ENCODE measurements at places on chromosomes 3 and 15. TPM values are rescaled to one million over a fixed set of nuclear protein-coding genes. Genes with fewer than 3 reads are reported as not detected.
A peak's percentile ranks its signal among the peaks of the same experiment; 100 is the strongest.

Gene SPESP1
- total RNA-seq: 4.3 TPM

Gene UBE2E1
- 74.1 TPM for total RNA-seq

Gene P2RY1
- total RNA-seq: 5.1 TPM

Gene LDHAL6B
- not detected for total RNA-seq

Gene TMEM158
- total RNA-seq: 0.62 TPM

Gene NMNAT3
- 15.4 TPM for total RNA-seq

- DNase-seq: no peak
Observed at GRCh38 chr3:10892622-10893021, 76.6 kb downstream of the SLC6A11 start.

DNA sequence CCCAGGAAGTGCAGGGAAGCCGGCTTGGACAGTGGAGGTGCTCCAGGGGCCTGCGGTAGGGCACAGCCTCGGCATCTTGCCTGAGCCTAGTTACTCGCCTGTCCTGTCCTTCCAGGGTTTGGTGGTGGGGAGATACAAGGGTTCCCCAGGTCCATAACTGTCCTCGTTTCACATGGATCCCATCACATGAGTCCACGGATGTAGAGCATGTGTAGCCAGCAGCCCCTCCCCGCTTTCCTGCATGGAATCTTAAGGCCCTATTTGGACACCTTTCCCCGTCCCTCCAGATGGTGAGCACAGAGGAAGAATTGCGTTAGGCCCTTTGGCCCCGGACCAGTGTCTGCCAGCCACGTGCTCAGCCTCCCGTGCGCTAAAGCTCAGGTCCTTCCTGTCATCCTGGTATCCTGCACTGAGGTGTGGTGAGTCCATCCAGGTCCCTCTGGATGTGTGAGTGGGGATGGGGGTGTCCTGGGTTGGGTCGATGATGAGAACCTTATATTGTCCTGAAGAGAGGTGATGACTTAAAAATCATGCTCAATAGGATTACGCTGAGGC, 230.4 kb downstream of the SNRPN start:
- DNase-seq: peak; percentile 2

DNA sequence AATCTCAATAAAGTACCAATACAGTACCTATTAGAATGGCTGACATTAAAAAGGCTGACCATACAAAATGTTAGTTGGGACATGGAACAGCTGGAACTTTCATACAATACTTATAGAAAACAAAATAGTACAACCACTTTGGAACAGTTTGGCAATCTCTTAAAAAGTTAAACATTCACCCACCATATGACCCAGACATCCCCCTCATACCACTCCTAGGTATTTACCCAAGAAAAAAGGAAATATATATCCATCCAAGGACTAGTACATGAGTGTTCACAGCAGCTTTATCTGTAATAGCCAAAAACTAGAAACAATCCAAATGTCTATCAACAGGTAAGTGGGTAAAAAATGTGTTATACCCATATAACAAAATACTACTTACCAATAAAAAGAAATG, 25.2 kb upstream of the ARF4 start:
- DNase-seq: no peak

DNA sequence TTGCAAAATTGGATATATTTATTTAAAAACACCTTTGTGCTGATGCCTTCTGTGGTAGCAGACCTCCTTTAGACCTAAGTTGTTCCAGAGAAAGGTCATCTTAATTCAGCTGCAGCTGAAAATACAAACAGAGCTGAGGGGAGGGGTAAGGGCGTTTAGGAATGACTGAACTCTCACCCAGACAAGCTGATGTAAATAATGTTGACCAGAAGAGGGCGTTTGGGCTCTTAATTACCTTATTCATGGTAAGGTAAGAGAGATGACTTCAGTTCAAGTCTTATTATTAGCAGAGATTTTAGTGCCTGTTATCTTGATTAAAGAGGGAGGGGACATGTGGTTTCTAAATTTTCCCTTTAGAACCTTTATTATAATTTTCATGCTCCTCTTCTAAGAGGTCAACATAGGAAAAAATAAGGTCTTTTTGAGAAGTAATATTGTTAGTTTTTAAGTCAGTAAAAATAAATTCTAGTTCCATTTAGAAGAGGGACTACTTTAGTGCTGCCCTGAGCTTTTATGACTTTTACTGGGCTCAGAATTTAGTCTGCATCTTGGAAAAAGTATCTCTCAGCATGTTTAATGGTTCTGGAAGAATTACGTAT, 46.3 kb downstream of the GPR171 start:
- DNase-seq: no peak

DNA sequence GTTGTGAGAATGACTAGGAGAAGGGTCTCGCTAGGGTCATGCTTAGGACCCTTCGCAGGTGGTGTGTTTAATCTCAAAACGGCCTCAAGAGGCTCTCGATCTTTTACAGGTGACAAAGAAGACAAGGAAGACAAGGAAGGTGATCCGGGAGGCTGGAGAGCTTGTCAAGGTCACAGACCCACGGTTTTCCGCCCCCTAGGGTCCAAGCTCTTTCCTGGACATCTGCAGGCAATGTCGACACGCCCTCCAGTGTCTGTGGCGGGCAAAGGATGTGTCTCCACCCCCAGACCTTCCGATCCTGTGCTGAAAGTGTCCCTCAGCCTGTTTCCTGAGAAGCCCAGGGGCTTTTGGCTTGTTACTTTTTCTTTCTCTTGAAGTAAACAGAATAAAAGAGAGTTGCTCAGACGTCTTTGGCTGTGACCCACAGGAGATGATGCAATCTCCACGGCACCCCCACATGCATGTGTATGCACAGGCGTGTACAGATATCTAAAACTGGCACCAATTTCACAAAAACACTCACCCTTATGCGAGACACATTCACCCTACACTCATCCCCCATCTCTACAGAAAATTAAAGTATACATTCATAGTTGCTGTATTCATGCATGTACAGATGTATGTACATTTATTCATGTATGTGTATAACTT, 108.8 kb downstream of the KLF13 start:
- peak; percentile 78 for DNase-seq

GRCh38 chr15:59550530-59550929, 61.1 kb upstream of the GCNT3 start:
- no peak for DNase-seq

DNA sequence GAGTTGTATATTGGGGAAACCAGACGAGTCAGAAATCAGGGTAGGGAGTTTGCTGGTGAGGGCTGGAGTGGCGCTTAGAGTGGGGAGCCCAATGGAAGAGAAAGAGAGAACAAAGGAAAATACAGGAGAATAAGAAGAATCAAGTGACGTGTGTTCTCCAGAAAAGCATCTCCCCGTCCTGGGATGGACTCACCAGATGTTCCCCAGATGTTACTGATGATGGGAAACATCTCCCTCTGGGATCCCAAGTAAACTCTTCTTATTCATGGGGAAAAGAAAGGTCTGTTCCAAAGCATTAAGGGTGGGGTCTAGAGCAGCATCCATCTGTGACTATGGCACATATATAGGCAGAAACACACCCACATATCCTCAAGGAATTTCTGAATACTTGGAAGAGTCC, 3.0 kb upstream of the CSRNP1 start:
- no peak for DNase-seq

DNA sequence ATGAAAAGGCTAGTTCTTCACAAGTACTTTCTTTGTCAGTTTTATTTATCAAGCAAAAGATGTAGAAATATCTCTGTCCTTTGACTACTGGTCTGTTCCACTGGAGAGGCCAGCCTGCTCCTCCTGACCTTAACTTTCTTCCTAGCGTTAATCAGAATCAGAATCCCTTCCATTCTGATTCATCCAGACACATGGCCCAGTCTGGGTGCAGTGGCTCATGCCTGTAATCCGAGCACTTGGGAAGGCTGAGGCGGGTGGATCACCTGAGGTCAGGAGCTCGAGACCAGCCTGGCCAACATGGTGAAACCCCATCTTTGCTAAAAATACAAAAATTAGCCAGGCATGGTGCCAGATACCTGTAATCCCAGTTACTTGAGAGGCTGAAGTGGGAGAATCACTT, 32.0 kb upstream of the MANF start:
- no peak for DNase-seq

GRCh38 chr15:94042180-94042928, 189.0 kb upstream of the MCTP2 start:
- no peak for DNase-seq

GRCh38 chr3:175672119-175672689, 813.1 kb downstream of the NAALADL2 start:
- DNase-seq: no peak

GRCh38 chr3:29850641-29851040, 569.8 kb downstream of the RBMS3 start:
- no peak for DNase-seq

GRCh38 chr3:171199473-171199829, 172.9 kb upstream of the SLC2A2 start:
- DNase-seq: no peak

DNA sequence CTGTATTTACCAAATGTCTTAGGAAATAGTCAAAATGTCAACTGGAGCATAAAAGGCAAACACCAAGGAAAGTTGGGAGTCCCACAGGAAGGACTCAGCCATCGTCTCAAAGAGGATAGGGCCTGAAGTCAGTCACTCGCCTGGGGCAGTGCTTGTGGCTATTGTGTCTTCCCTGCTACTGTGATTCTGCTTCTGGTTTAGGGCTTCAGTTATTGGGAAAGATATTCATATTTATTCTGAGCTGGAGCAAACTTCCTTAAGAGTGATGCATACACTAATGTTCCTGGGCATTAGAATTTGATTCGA, 118.1 kb downstream of the EDEM1 start:
- DNase-seq: no peak

DNA sequence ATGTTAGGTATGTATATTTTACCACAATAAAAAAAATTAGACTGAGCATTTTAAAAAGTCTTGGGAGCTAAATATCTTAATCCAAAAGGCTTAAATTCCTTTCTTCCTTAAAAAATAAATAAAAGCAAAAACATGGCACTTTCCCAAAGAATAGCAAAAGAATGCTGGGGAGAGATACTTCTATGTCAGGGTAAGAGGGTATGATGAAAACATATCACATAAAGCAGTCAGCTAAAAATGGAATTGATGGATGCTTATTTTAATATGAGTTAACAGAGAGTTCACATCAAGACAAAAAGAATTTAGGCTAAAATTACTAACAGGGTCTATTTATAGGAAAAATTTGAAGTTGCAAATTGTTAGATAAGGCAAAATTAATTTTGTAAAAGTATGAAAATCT, 141.0 kb downstream of the MYLK start:
- DNase-seq: no peak

DNA sequence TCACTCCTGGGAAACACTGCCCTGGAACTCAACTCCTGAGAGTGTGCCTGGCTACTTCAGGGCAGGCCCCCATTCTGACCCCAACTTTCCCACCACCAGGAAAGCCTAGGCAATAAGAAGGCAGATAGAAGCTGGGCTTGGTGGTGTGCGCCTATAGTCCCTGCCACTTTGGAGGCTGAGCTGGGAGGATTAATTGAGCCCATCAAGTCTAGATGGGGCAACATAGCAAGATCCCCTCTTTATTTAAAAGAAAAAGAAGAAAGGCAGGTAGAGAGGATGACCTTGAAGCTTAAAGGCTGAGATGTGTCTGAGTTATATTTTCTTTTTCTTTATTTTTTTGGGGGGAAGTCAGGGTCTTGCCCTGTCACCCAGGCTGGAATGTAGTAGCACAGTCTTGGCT, 4.2 kb upstream of the RBPMS2 start:
- DNase-seq: no peak

DNA sequence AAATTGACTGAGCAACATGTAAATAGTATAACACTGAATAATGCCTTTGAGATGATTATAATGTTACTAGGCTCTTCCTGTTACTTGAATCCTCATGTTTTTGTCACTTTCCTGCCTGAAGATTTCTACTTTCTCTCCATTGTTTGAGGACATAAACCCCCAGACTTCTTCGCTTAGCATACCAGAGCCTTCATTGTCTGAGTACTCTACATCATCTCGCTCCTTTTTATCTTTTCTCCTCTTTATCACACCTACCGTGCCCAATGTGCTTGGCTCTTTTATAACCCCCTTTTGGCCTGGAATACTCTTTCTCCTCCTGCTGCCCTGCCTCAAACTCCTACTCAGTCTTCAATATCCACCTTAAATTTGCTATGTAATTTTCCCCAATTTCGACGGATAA, 30.3 kb upstream of the MGA start:
- DNase-seq: no peak

DNA sequence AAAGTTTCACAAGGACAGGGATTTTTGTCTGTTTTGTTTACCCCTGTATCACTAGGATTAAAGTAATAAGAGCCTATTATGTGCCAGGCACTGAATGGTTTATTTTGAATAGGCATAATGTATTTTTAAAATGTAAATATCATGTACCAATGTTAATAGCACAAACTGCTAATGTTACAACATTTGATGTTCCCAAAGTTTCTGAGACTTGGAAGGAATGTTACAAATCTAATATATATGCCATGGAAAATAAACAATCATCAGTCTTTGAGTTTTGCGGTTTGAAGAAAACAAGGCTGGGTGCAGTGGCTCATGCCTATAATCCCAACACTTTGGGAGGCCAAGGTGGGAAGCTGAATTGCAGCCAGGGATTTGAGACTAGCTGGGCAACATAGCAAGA, 159.4 kb downstream of the CDIN1 start:
- DNase-seq: no peak

DNA sequence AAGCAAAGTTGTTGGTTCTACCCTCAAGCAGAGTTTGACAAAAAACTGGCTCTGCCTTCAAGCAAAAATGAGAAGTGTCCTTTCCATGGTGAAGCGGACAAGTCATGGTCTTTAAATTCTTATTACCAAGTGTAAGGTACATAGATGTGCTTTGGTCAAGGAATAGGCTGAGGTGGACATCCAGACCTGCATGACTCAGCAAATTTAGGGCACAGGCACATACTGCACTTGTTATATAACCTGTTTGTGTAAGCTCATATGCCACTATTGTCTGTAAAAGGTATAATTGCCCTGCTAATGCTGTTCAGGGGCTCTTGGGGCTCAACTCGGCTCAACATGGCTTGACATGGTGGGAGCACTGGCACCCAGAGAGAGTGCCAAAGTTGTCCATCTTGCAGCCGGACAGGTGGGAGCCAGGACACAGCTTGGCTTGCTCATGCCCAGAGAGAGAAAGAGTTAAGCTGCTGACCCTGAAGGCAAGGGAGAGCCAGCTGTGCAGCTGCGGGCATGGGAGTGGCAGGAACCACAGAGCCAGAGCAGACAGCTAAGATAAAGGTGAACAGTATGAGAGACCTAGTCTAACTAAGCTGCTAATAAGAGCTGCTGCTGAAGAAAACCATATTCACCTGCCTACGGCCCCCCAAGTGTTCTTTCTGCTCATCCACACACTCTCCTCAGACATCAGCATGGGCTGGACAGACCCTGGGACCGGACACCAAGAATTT, 17.7 kb downstream of the MCCC1 start:
- DNase-seq: no peak

- no peak for DNase-seq
Observed at GRCh38 chr3:45062697-45063070, 36.6 kb downstream of the CLEC3B start.

GRCh38 chr15:57223345-57223744, 153.0 kb upstream of the CGNL1 start:
- no peak for DNase-seq

GRCh38 chr3:42533161-42533897, 30.9 kb downstream of the VIPR1 start:
- DNase-seq: no peak

- no peak for DNase-seq
Observed at GRCh38 chr3:94596141-94596540, 533.3 kb downstream of the NSUN3 start.

- DNase-seq: peak; percentile 69
Observed at GRCh38 chr3:38458796-38459498, 5.3 kb downstream of the ACVR2B start.

- DNase-seq: no peak
Observed at GRCh38 chr3:179852142-179852905, 184.4 kb downstream of the PEX5L start.

All from heart left ventricle (tissue), 16 donors.